ENCODE measurements at places on chromosomes 3 and 15. TPM values are rescaled to one million over a fixed set of nuclear protein-coding genes. Genes with fewer than 3 reads are reported as not detected.

GRCh38 chr3:127389913-127390312 is 102.1 kb upstream of the PRR20G start:
- H3K27ac ChIP-seq = no peak overlapping the region
- no peaks in the 10 kb centered on the region for H3K4me1 ChIP-seq
- H3K36me3 ChIP-seq = no peaks in the 10 kb centered on the region
- no peaks in the 10 kb centered on the region for H3K27me3 ChIP-seq
- no peak for DNase-seq

GRCh38 chr3:197533927-197534725 is 21.6 kb downstream of the BDH1 start:
- H3K4me1 ChIP-seq = no peaks in the 10 kb centered on the region
- DNase-seq = no peak
- no peaks in the 10 kb centered on the region for H3K27me3 ChIP-seq
- no peaks in the 10 kb centered on the region for H3K36me3 ChIP-seq

- no peak overlapping the region for H3K4me3 ChIP-seq
- H3K27ac ChIP-seq = no peak overlapping the region
- no peaks in the 10 kb centered on the region for H3K36me3 ChIP-seq
- H3K4me1 ChIP-seq = peaks cover 3% of the 10 kb centered on the region
Measured at GRCh38 chr3:10780922-10781321, 35.1 kb upstream of the SLC6A11 start.

DNA sequence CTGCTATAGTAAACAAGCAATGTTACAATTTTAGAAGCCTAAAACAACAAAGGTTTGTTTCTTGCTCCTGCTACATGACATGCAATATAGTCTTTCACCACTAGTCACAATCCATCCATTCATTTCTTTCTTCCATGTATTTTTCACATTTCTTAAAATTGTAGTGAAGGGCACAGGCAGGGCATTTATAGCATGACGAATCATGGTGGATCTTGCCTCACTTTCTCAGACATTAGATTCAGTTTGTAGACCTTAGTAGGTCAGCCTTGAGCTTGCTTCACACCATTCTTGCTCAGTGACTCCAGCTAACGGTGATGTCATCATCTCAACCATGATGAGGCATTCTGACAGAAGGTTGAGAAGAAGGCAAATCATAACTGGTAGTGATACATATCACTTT is 546.8 kb downstream of the TBL1XR1 start:
- H3K27me3 ChIP-seq = no peaks in the 10 kb centered on the region
- no peak for DNase-seq
- H3K4me1 ChIP-seq = no peaks in the 10 kb centered on the region
- H3K36me3 ChIP-seq = no peaks in the 10 kb centered on the region
- H3K4me3 ChIP-seq = no peak overlapping the region
- H3K27ac ChIP-seq = no peak overlapping the region

- no peaks in the 10 kb centered on the region for H3K36me3 ChIP-seq
- no peak overlapping the region for H3K4me3 ChIP-seq
- H3K4me1 ChIP-seq = peaks cover 6% of the 10 kb centered on the region
Measured at GRCh38 chr15:68313501-68314410, 36.2 kb downstream of the FEM1B start.

Gene ANKDD1A
- 2.6 TPM for total RNA-seq
